ENCODE measurements at places on chromosomes 5 and 9.

- no peak for DNase-seq
Observed at GRCh38 chr9:104882086-104882485, 45.9 kb downstream of the ABCA1 start.

GRCh38 chr5:6581090-6581489 lies 51.8 kb downstream of the NSUN2 start:
- DNase-seq = no peak

DNA sequence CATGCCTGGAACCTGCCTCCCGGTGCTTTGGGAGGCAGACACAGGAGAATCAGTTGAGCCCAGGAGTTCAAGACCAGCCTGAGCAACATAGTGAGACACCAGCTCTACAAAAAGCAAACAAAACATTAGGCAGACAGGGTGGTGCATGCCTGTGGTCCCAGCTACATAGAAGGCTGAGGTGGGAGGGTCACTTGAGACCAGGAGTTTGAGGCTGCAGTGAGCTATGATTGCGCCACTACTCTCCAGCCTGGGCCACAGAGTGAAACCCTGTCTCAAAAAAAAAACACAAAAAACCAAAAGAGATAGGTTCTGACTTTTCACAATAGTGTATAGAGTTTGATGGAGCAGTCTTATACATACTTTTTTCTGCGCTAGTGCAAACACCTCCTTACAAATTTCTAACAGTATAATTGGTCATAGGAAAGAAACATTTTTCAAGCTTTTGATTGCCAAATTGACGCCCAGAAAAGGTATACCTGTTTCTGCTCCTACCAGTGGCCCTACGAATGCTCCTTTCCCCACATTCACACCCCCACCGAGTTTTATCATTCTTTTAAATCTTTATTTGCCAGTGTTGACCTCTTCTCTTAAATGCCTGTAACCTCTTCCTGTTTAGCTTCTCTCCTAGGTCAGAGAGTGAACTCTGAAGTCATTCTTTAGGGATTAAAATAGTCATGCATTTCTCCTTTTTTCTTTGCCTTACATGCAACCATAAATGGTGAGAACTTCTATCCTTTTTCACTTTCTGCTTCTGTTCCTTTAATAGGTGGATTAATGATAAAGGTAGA lies 7.5 kb downstream of the DOCK8 start:
- DNase-seq = no peak

DNA sequence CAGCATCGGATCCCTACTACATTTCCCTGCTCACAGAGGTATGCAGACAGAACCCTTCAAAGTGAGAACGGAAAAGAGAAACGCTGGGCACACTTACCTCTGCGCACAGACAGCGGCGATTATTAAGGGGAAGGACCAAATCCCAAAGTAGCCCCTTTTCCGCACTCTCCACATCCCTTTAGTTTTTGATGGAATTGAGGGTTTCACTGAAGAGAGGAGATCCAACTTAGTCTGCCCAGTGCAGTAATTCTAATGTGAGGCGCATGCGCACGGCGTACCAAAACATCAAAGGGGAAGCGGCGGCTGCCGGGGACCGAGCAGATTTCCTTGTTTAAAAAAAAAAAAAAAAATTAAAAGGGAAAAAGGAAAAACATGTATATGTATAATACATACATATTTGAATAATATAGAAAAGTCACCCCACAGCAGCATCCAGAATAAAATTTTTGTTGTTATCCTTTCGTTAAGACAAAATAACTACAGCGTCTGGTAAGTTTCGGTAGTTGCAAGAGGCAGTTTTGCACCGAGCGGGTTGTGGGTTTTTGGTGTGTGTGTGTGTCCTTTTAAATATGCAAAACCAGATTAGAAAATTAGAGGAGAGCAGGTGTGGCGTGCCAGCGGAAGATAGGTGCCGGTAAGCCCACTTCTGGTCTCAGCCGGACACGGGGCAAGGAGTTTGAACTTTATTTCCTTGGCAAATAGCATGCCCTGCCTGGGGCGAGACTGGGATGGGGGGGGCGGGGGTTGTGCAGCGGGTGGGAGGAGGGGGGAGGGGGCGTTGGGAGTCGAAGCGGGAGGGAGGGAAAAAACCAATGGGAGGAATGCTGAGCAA lies at the start of gene GABRB2:
GABRB2 (minus strand) TSS at position 256 of the 832 bp plus-strand sequence; CDS start at position 174, 82 bp downstream.
- DNase-seq = no peak

DNA sequence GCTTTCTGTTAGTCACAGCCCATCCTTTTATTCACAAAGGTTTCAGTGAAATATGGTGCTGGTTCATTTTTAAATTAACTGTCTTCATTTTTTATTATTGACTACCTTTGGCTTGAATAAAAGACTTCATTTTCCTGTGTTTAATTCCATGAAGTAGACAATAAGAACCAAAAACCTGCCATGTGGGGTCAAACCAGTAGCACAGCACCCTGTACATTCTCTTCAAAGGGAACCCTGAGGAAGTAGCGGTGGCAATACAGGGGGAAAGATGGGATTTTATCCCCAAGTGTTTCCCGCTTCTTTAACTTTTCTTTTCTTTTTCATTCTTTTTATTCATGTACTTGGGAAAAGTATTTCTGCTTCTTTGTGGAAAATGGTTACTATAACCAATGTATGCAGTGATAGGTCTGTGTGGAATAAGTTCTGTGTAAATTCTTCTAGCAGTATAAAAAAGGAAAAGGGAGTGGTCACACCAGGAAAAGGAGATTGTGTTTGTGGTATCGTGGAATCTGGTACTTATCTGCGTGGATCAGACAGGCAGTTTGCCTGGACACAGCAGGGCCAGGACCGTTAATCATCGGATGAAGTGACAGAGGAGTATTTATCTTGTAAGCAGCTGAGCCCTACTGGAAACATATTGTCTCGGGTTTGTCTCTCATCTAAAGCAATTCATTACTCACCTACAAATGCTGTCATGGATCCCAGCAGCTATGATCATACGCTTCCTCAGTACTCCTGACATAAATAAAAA lies 94.2 kb downstream of the PPIC start:
- DNase-seq = no peak

DNA sequence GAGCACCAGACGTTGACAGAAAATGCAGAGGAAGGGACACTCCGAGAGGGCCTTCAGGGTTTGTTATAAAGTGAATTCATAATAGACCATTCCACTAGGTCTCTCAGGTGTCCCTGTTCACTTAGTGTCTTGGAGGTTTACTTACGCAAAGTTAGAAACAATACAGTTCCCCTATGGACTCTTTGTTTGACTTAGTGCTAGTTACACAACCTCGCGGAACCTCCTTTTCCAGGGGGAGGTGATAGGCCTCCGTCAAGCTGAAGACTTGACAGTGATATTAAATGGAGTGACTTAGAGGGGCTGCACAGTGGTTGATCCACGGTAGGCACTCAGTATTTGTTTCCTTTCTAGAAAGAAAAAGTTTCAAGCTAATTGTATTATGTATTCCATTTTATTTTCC lies 1.3 kb downstream of the CCT5 start:
- no peak for DNase-seq

- no peak for DNase-seq
Observed at GRCh38 chr5:149700347-149700746, 29.8 kb upstream of the PPARGC1B start.

GRCh38 chr5:311963-312362 lies 9.6 kb upstream of the AHRR start:
- DNase-seq = no peak

DNA sequence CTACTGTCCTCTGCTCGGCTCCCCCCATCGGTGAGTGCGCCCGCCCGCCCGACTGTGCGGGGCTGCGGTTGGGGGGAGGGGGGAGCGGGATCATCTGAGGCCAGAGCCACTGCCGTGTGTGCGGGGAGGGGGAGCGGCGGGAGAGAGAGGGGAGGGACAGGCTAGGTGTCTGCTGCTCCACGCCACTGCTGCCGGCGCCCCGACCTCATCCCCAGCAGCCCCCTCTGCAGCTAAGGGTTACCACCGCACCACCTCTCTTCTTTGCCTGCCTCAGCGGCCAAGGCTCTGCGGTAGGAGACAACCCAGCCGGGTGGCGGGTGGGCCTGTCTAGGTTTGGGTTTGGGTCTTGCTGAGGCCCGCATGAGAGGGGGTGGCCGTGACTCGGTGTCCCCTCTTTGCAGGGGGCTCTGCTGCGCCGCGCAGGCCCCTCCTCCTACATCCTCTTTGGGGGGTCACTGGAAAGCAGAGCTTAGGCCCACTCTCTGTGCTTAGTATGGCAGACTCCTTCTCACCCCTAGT lies 670 bp upstream of the PURA start:
- no peak for DNase-seq

- DNase-seq = no peak
Observed at GRCh38 chr5:135069016-135069770, 35.2 kb upstream of the PITX1 start.

- no peak for DNase-seq
Observed at GRCh38 chr5:127754706-127755105, 51.5 kb downstream of the CCDC192 start.

DNA sequence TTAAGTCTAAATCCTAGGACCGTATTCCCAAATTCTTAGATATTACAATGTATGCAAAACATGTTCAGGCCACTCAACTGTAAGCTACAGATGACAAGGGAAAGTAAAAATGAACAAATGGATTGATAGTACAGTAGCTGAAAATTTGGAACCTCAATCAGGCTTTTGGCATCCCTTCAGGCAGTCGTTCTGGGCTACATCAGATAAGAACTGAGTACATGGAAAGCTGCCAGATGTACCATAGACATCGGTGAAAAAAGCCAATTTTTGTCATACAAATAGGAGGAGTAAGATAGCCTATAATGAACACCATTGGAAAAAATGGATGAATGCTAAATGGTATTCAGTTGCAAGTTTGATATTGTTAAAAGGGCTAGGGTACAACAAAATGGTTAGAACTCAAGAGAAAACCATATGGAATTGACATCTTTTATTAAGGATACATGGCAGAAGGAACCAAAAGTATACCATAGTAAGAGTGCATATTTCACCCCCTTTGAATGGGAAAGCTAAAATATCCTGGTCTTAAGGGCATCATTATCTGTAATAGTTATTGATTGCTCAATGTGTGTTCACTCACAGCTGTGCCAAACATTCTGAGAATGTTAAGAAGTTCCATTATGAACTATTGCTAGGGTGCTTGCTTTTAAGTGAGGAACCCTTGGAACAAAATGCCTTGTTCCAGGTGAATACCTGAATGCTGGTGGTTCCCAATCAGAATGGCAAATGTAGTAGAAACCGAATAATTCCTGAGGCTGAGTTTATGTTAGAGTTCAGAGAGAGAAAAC lies 86.4 kb downstream of the NR3C1 start:
- no peak for DNase-seq

DNA sequence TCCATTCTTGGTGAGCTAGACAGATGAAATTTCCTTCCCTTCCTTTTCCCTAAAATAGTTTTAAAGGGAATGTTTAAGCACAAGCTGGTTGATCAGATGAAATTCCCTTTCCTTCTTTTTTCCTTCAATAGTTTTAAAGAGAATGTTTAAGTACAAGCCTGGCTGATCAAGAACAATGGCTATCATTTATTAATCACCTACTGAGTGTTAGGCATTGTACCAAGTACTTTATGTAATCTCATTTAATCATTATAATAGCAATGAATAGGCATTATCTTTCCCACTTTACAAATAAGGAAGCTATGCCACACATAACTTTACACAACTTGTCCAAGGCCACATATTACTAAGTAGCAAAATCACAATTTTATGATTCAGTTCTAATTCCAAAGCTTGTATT lies 152.0 kb upstream of the ACOT12 start:
- DNase-seq = no peak

DNA sequence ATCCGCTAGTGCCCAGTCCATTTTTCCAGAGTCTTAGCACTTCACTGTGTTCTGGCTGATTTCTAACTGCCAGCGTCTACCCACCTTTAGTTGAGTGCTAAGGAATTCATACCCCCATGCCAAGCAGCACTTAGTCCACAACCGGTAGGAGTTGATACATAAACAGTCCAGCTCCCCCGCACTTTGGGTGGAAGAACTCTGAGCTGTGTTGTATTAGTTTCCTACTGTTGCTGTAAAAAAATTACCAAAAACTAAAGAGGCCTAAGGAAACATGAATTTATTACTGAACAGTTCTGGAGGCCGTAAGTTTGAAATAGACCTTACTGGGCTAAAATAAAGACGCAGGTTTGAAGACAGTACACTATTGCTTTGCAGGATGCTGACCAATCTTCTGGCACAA lies 87.6 kb downstream of the SLC24A2 start:
- DNase-seq = no peak

DNA sequence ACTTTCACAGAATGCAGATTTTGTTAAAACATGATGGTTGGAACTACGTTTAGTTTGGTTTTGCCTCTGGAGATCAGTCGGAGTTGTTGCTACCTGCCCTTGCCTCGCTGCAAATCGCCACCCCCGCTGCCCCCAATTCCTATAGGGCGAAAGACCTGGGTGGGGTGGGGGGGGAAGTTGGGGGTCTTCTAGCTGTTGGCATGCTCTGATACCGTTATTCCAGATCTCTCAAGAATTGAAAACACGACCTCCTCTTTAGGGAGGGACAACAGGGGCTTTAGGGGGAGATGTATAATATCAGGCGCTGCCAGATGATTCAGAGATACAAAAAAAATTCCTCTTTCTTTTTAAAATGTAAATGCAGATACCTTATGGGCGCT lies 36.4 kb upstream of the NFIB start:
- DNase-seq = no peak

DNA sequence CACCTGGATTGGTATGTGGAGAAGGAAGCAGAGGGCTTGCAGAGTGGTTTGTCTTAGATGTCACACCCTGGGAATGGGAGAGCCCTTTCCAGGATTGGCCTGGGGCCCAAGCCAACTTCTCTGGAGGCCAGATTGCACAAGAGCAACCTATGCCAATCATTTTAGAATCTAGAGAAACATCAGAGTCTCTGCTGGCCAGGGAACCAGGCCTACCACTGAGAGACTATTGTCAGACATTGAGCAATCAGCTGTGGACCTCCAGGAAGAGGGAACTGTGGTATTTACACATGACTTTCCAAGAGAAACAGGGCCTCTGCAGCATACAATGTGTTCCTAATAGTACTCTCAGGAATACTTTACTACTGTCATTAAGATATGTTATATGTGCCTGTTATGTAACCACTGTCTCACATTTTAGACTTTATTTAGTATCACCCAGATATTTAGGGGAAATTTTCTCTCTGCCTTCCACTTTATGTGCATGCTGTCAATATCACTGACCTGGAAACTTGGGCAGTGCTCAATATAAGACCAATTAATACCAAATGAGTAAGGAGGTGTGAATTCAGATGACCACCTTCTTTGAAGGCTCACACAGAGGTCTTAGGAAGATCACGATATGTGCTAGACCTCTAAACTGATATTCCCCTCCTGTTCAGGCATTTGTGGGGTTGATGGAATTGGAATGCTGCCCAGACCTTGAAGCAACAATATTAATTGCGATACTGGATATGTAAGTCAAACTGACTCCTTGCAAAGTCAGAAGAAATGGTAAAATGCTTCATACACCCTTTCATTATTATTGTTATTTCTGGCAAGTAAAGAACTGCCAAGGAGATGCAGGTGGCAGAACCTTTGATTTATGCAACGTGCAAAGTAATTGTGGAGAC lies 20.5 kb upstream of the CCL28 start:
- no peak for DNase-seq

GRCh38 chr5:83058726-83059125 lies 18.5 kb downstream of the TMEM167A start:
- no peak for DNase-seq

Data from stimulated activated CD4-positive, alpha-beta T cell treated with anti-CD3 and anti-CD28 coated beads, TNF-alpha, amount 100 ng/mL, for 48 hours (primary cell).